ENCODE measurements at places on chromosomes 11 and 22. TPM values are rescaled to one million over a fixed set of nuclear protein-coding genes. Genes with fewer than 3 reads are reported as not detected.

DNA sequence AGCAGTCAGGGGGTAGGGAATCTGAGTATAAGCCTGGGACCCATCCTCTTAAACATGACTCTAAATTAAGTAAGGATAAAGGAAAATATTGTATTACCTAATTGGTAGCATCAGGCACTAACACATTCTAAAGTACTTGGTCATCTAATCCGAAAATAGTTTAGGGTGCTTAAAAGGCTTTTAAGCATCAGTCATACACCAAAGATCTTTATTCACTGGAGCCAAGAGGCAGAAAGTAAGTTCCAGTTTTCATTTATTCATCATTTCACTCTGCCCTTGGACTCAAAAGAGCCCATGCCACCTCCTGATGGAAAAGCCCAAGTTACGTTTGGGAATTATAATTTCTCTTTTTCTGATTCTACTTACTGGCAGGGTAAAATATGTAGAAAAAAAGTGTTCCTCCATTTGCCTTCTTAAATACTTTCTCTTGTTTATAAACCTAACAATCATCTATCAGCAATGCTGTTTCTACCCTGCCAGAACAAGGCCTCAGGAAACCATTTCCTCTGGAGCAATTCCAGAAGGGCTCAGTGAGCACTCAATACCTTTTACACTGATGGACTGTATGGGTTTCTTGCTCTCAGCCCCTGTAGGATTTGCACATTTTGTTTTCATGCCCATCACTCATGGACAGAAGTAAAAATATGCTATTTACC lies 120.1 kb upstream of the SLC5A12 start:
- DNase-seq: no peak

GGA1 gene
- total RNA-seq: 61.7 TPM

GALR3 gene
- 0.59 TPM for total RNA-seq

DNA sequence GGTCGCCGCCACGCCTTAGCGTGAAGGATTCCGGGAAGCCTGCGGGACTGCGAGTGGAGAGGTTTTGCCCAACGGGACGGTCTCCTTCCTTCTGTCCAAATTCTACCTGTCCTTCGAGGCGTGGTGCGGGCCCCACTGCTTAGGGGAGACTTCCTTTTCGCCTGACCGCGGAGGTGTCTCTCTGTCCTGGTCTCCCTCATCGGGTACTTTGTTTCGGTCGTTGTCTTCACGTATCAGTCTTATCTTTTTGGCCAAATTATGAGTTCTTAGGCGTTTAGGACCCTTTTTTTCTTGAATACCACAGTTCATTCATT lies 388 bp downstream of the HINFP start:
- DNase-seq: no peak

NRXN2 gene
- total RNA-seq: 4.8 TPM

GRCh38 chr11:7435176-7435575 lies 50.1 kb upstream of the OLFML1 start:
- no peak for DNase-seq

DNA sequence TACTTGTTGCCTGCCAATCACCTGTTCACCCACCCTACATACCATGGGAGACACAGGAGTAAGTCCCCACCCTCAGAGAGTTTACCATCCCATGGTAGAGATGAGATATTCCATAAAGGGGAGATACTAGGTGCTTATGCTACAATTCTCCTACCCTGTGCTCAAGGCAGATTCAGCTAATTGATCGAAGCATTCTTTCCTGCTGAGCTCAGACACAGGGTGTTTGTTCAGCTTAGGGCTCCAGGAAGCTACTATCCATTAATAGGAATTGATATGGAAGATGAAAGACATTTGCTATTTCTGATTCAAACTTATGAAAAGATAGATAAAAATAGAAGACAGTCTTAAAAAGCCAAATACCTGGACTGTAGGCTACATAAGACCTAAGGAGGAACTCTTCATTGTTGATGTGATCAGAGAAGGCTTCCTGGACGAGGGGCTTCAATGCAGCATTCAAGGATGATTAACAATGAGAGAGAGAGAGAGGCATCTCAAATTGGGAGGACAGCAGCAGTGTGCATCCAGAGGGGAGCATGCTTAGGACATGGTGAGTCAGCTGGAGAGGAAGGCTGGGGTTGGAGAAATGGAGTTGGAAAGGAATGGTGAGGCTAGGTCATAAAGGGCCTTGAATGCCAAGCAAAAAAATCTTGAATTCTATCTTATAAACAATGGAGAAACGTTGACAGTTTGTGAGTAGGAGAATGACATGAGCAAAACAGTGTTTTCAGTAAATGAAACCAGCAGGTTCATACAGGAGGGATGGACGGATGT lies 15.0 kb downstream of the SYT13 start:
- no peak for DNase-seq

MIAT gene
- 77.0 TPM for total RNA-seq

DNA sequence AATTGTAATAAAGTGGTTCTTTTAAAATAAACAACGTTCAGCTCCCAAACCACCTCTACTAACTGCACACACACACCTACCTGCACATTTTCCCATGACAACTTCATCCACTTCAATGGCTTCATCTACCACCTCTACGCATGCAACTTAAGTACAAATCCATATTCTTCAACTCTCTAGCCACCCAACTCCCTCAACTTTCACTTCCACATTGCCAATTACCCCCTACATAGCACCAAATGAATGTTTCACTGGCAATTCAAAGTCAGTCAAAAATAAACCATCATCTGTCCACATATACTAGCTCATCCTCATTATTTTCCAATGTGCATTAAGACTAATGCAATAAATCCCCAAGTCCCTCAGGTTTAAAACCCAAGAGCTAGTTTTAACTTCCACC lies 50.7 kb upstream of the ARHGAP32 start:
- DNase-seq: no peak

- DNase-seq: peak; percentile 73
These were observed 4.0 kb upstream of the SCN4B start for GRCh38 chr11:118156531-118157185.

DNA sequence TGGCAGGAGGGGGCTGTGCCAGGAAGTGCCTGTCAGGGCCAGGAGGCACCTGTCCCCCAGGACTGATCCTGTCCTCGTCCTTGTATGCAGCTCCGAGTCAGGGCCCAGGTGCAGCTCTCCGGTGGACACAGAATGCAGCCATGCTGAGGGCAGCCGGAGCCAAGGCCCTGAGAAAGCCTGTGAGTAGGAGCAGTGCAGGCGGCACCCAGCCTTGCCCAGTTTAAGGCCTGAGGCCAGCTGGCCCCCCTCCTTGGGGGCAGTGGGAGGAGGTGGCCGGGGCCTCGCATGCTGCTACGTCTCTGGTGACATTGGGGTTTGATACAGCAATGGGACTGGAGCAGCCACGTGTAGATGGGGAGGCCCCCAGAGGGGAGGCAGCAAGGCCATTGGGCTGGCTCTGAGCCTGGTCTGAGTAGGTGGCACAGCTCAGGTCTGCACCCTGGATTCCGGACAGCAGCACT lies 34.9 kb downstream of the SBF1 start:
- no peak for DNase-seq

Data from H9 (cell line).